ENCODE measurements at places on chromosomes 2 and 18.

DNA sequence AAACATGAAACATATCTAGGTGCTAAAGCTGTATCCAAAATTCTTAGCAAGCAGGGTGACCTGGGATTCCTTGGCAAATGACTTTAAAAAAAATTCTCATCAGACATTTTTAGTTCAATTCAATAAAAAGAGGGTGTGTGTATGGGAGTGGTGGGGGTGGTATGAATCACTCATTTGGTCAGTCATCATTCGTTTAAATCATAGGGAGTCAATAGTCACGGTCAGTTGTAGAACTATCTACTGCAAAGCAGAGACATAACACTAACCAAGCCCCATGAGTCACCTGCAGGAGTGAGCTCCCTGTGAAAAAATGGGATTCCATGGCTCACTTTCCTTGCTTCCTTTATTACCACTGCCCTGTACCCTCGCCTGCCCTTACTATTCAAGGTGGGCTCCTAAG lies 380.6 kb upstream of the TCF4 start:
- DNase-seq = no peak

DNA sequence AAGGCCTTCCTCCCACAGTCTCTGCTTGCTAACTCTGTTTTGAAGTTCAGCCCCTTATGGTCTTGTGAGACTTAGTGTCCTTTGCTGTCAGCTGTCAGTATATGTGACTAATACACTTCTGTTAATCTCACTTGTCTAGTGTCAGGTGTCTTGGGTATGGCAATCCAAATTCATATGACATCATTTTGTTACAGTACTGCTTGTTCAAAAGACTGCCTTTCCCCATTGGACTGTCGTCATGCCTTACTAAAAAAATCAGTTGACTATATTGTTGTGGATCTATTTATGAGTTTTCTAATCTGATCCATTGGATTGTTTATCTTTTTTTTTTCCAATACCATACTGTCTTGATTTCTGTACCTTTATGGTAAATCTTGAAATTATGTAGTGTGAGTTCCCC lies 611.4 kb upstream of the HS6ST1 start:
- DNase-seq = no peak

- no peak for DNase-seq
Observed at GRCh38 chr2:199956062-199956380, 639 bp downstream of the MAIP1 start.

- no peak for DNase-seq
Observed at GRCh38 chr2:12243381-12243780, 473.4 kb upstream of the TRIB2 start.

- no peak for DNase-seq
Observed at GRCh38 chr2:207930747-207931146, 94.6 kb downstream of the PLEKHM3 start.

GRCh38 chr2:10981941-10982431 lies 70.3 kb downstream of the KCNF1 start:
- DNase-seq = no peak
